ENCODE measurements at places on chromosomes 3 and 15.

GRCh38 chr15:42138968-42139386 is 17.5 kb downstream of the PLA2G4F start:
- no peak for DNase-seq

DNA sequence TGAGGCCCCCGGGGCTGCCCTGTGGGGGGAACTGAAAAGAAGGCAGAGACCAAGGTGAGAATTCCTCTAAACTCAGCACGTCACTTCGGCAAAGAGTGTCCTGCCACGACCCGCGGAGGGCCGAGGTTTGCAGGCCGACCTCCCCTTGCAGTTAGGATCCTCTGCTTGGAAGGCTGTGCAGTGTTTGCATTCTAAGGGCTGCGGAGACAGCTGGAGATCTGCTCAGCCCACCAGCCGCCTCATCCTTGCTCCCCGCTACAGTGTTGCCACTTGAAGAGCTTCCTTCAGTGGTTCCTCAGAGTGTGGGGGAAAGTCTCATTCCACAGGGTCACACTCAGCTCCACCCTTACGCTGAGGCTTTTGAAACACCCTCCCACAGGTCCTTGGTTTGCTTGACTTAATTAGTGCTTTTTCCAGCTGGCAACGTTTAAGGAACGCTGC is 10.8 kb downstream of the SLC51A start:
- DNase-seq = no peak

DNA sequence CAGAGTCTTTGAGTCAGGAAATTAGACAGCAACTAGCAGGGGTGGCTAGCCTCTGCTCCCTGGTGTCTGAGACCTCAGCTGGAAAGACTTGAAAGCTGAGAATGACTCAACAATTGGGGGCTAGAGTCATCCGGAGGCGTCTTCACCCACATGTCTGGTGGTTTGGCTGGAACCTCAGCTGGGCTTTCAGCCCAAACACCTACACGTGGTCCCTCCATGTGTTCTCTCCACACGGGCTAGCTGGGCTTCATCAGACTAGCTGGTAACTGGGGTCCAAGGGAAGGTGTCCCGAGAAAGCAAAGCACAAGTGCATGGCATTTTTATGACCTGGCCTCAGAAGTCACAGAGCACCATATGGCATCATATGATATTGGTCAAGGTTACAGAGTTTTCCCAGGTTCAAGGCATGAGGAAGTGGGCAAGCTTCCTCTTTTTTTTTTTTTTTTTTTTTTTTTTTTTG is 19.9 kb upstream of the ABHD2 start:
- peak; percentile 66 for DNase-seq

DNA sequence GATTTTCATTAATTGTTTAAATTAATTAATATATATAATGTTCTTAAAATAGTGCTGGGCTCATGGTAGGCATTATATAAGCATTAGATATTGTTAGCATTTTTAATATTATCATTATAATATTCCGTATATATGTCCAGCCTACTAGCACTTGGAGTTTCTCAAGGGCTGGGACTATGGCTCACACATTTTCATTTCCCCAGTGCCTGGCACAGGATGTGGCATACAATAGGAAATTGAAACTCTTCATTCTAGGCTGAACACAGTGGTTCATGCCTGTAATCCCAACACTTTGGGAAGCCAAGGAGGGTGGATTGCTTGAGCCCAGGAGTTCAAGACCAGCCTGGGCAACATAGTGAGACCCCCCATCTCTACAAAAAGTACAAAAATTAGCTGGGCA is 170.4 kb downstream of the RSL24D1 start:
- no peak for DNase-seq

GRCh38 chr3:120113128-120114116 is 19.2 kb upstream of the GSK3B start:
- DNase-seq = peak; percentile 23

GRCh38 chr15:91704343-91704742 is 149.2 kb upstream of the SLCO3A1 start:
- no peak for DNase-seq

DNA sequence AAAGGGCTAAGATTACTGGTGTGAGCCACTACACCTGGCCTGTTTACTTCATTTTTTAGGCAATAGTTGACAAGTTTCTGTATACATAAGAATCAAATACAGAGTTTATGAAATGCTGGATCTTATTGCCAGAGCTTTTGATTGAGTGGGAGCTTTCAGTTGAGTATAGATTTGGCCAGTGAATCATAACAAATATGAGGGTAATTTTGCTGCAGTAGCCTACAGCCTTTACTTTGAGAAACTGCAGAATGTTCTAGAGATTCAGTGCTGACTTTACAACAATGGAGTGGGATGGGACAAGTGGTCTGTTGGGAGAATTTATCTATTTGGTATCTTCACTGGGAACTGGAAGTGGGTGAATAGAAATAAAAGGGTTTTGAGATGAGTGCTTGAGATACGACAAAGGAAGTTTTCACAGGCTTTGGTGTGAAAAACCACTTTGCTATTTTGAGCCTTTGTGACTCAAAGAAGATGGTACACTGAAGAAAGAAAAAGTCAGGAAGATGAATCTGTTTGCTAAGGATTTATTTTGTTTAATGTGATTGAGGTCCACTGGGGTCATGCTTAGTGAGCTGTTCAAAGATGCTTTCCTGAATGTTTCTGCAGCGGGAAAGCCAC is 227.8 kb downstream of the UBE2E2 start:
- DNase-seq = no peak
